Ovary (tissue), 10 donors: ENCODE measurements at places on chromosomes 1 and 21. TPM values are rescaled to one million over a fixed set of nuclear protein-coding genes. Genes with fewer than 3 reads are reported as not detected.
A peak's percentile ranks its signal among the peaks of the same experiment; 100 is the strongest.

F13B gene
- polyA plus RNA-seq: not detected

NHLH1 gene
- 0.08 TPM for polyA plus RNA-seq

- no peaks in the 10 kb centered on the region for H3K27me3 ChIP-seq
- no peak overlapping the region for H3K27ac ChIP-seq
- no peak overlapping the region for H3K4me3 ChIP-seq
- no peaks in the 10 kb centered on the region for H3K4me1 ChIP-seq
Measured at GRCh38 chr1:221794079-221794670, 52.3 kb upstream of the DUSP10 start.

LHX8 gene
- 0.67 TPM for polyA plus RNA-seq

GRCh38 chr1:21534674-21535378, 25.6 kb downstream of the ALPL start:
- no peak overlapping the region for H3K27ac ChIP-seq
- H3K4me1 ChIP-seq: peaks cover 11% of the 10 kb centered on the region
- no peak overlapping the region for H3K4me3 ChIP-seq
- DNase-seq: peak; percentile 28
- no peaks in the 10 kb centered on the region for H3K27me3 ChIP-seq
- no peaks in the 10 kb centered on the region for H3K36me3 ChIP-seq

CRYBG2 gene
- 0.11 TPM for polyA plus RNA-seq

DNA sequence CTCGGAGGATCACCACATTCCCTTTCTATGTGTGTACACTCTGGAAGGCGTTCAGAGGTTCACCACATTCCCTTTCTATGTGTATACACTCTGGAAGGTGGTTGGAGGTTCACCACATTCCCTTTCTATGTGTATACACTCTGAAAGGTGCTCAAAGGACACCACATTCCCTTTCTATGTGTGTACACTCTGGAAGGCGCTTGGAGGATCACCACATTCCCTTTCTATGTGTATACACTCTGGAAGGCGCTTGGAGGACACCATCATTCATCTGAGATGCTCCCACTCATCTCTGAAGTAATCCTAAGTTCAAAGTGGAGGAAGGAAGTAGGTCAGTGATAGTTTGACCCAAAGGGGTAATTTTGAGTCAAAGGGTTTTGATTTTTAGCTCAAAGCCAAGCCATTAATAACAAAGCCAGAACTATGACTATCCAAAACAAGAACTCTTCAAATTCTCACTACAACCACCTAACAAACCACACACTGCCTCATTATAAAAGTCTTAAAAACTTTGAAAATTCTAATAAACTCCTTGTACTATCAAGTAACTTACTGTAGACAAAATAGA, 32.9 kb downstream of the NRIP1 start:
- no peak overlapping the region for H3K4me3 ChIP-seq
- peaks cover 2% of the 10 kb centered on the region for H3K4me1 ChIP-seq
- H3K27me3 ChIP-seq: no peaks in the 10 kb centered on the region
- no peak overlapping the region for H3K27ac ChIP-seq

DNA sequence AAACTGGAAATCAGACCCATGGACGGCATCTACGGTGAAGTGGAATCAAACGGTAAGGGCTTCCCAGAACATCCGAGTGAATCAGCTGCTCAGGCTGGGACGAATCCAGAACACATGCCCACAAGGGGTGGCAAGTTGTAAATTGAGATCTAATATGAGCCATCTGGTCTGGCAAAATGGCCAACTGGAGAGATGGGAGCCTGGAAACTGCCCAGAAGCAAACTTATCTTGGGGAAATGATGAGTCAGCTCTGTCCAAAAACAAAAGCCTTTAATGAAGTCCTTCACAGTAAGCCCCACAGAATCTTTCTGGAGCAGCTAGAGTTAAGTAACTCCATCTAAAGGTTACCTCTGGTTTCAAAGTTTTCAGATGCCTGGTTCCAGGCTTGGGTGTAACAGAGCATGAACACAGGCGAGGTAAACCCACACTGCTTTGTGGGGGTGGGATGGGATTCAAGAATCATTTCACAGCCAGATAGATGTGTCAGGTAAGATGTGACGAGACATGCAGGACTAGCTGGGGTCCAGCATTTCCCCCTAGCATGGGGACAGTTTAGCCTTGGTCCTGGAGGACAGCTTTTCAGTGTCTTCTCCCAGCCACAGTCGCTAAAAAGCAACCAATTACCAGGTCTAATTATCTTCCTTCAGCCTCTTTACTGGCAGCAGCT, 10.5 kb upstream of the SRP9 start:
- H3K4me3 ChIP-seq: no peak overlapping the region
- no peaks in the 10 kb centered on the region for H3K36me3 ChIP-seq
- no peak overlapping the region for H3K27ac ChIP-seq
- peak; percentile 72 for DNase-seq
- peaks cover 43% of the 10 kb centered on the region for H3K4me1 ChIP-seq

DNA sequence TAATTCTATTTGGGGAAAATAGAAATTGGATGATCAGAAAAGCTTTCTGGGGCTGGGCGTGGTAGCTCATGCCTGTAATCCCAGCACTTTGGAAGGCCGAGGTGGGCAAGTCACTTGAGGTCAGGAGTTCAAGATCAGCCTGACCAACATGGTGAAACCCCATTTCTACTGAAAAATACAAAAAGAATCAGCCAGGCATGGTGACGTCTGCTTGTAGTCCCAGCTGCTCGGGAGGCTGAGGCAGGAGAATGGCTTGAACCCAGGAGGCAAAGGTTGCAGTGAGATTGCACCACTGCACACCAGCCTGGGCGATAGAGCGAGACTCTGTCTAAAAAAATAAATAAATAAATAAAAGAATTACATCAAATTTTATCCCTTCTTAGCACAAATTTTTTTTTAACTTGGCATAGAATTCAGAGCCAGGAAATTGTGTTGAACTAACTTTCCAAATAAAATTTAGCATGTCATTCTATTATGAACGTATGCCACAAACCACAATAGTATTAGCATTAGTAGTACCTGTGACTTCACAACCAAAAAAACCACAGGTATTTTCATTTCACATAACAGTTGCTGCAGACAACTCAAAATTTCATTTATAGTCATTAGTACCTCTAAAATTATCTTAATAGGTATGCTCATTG, 4.5 kb upstream of the ANKRD13C start:
- no peak overlapping the region for H3K4me3 ChIP-seq
- H3K4me1 ChIP-seq: peaks cover 2% of the 10 kb centered on the region
- DNase-seq: no peak
- H3K27me3 ChIP-seq: no peaks in the 10 kb centered on the region

GRCh38 chr1:192801451-192801850, 7.4 kb upstream of the RGS2 start:
- H3K27me3 ChIP-seq: no peaks in the 10 kb centered on the region
- H3K4me3 ChIP-seq: no peak overlapping the region
- H3K36me3 ChIP-seq: no peaks in the 10 kb centered on the region
- no peak overlapping the region for H3K27ac ChIP-seq
- no peak for DNase-seq

GRCh38 chr1:205523891-205524793, 19.7 kb downstream of the CDK18 start:
- no peaks in the 10 kb centered on the region for H3K36me3 ChIP-seq
- H3K27me3 ChIP-seq: no peaks in the 10 kb centered on the region
- peaks cover 7% of the 10 kb centered on the region for H3K4me1 ChIP-seq
- H3K4me3 ChIP-seq: no peak overlapping the region
- DNase-seq: peak; percentile 91

MANEAL gene
- 0.99 TPM for polyA plus RNA-seq

CRNN gene
- not detected for polyA plus RNA-seq

GRCh38 chr1:58905628-58906221, 121.9 kb upstream of the JUN start:
- no peaks in the 10 kb centered on the region for H3K4me1 ChIP-seq
- H3K4me3 ChIP-seq: no peak overlapping the region
- H3K36me3 ChIP-seq: no peaks in the 10 kb centered on the region

- no peak overlapping the region for H3K27ac ChIP-seq
- H3K4me3 ChIP-seq: no peak overlapping the region
- H3K36me3 ChIP-seq: no peaks in the 10 kb centered on the region
- H3K27me3 ChIP-seq: no peaks in the 10 kb centered on the region
- H3K4me1 ChIP-seq: no peaks in the 10 kb centered on the region
- no peak for DNase-seq
Measured at GRCh38 chr1:176863613-176864012, 300.9 kb downstream of the ASTN1 start.

GRCh38 chr1:85224734-85225623, 24.2 kb upstream of the SYDE2 start:
- no peaks in the 10 kb centered on the region for H3K36me3 ChIP-seq
- no peaks in the 10 kb centered on the region for H3K27me3 ChIP-seq
- no peak overlapping the region for H3K4me3 ChIP-seq
- no peak for DNase-seq

- H3K4me1 ChIP-seq: no peaks in the 10 kb centered on the region
- no peak for DNase-seq
- no peak overlapping the region for H3K4me3 ChIP-seq
- no peaks in the 10 kb centered on the region for H3K27me3 ChIP-seq
Measured at GRCh38 chr1:29688471-29689365, 452.4 kb downstream of the PTPRU start.

GRCh38 chr1:10676963-10677362, 119.5 kb downstream of the CASZ1 start:
- H3K4me3 ChIP-seq: no peak overlapping the region
- no peak for DNase-seq
- no peak overlapping the region for H3K27ac ChIP-seq
- no peaks in the 10 kb centered on the region for H3K36me3 ChIP-seq
- H3K27me3 ChIP-seq: no peaks in the 10 kb centered on the region

DDOST gene
- 172 TPM for polyA plus RNA-seq

DNA sequence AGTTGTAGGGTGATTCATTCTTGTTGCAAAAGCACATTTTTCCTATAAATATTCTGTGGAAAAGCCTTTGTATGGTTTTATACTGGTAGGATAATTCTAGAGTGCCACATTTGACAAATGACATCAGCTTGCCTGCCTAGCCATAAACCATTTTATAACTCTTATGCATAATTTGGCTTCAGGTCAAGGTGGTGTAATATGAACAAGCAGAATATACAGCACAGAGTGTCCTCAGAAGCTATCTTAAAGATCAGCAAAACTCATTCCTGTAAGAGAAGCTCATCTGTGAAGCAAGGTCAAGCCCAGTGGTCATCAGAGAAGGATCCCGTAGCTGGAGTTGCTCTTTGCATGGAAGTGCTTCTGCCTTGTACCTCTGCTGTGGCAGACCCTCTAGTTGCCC, 24.0 kb upstream of the C1orf21 start:
- no peak overlapping the region for H3K4me3 ChIP-seq
- H3K4me1 ChIP-seq: no peaks in the 10 kb centered on the region
- no peaks in the 10 kb centered on the region for H3K27me3 ChIP-seq
- no peaks in the 10 kb centered on the region for H3K36me3 ChIP-seq
- no peak for DNase-seq
- no peak overlapping the region for H3K27ac ChIP-seq

DNA sequence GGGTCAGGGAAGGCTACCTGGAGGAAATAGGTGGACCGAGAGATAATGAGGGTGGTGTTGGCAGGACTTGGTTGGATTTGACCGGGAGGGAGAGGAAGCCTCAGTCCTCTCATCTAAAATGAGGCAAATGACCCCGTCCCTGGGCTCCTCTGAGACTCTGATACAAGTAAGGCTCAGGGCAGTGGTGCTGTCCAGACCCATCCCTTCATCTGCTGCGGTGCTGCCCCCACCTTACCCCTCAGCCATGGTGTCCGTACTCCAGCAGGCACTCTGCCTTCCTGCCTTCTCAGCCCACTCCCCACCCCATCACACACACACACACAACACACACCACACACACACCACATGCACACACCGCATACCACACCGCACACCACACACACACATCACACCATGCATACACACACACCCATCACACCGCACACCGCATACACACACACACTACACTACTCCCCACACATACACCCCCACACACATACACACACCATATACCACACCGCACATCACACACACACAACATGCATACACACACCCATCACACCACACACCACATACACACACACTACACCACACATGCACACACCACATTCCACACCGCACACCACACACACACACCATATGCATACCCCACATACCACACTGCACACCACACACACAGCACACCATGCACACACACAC, 29.4 kb upstream of the SLC26A9 start:
- no peak overlapping the region for H3K4me3 ChIP-seq
- no peaks in the 10 kb centered on the region for H3K27me3 ChIP-seq
- H3K4me1 ChIP-seq: peaks cover 4% of the 10 kb centered on the region
- no peak overlapping the region for H3K27ac ChIP-seq
- no peaks in the 10 kb centered on the region for H3K36me3 ChIP-seq

DNA sequence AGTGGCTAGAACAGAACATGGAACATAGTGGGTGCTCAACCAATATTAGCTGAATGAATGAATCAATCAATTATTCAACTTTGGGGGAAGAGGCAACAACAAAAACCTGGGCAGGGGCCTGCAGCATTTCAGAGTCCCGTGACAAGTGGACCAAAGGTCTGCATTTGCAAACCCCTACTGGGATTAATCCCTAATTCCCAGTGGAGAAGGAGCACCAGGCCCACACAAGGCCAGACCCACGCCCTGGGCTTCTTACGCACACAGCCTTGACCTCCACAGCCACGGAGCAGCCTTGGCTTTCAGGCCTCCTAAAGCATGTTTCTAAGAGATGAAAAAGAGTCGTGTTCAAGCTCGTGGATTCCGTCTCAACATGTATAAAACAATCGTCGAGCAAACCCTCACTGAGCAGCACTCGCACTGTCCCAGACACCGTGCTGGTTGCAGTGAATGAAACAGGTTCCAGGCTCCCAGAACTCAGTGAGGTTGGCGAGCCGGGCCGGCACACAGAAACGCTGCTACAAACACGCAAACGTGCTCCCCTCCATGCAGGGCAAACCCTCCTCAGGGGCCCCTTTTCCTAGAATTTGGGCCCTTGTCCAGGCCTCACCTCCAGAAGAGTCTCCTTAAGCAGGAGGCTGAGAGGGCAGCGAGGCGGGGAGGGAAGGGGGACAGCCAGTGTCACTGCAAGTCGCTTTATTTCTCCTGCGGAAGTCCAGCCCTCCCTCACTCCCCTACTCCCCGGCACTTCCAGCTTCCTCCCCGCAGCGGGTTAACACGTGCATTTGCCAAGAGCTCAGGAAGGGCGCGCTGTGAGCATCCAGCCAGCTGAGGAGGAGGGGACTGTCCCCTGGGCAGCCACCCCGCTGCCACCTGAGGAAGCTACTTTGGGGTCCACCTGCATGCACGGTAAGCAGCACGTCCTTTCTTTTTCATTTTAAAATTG, 556.4 kb downstream of the KIF26B start:
- no peaks in the 10 kb centered on the region for H3K36me3 ChIP-seq
- no peaks in the 10 kb centered on the region for H3K27me3 ChIP-seq
- no peaks in the 10 kb centered on the region for H3K4me1 ChIP-seq

GLMP gene
- 42.0 TPM for polyA plus RNA-seq

GRCh38 chr1:236808005-236808404, 12.9 kb downstream of the MTR start:
- no peaks in the 10 kb centered on the region for H3K27me3 ChIP-seq
- no peak overlapping the region for H3K27ac ChIP-seq
- H3K4me1 ChIP-seq: peaks cover 2% of the 10 kb centered on the region
- DNase-seq: no peak
- no peak overlapping the region for H3K4me3 ChIP-seq

- no peak overlapping the region for H3K27ac ChIP-seq
- no peak overlapping the region for H3K4me3 ChIP-seq
- no peaks in the 10 kb centered on the region for H3K4me1 ChIP-seq
- no peaks in the 10 kb centered on the region for H3K36me3 ChIP-seq
- no peaks in the 10 kb centered on the region for H3K27me3 ChIP-seq
- DNase-seq: no peak
Measured at GRCh38 chr1:234778221-234779159, 168.5 kb upstream of the IRF2BP2 start.
